Non-pigmented ciliary epithelial cell (primary cell): ENCODE measurements at places on chromosomes 7 and 10.
A peak's percentile ranks its signal among the peaks of the same experiment; 100 is the strongest.

- DNase-seq, result no peak
Observed at GRCh38 chr10:123643315-123643714, 22.8 kb upstream of the GPR26 start.

DNA sequence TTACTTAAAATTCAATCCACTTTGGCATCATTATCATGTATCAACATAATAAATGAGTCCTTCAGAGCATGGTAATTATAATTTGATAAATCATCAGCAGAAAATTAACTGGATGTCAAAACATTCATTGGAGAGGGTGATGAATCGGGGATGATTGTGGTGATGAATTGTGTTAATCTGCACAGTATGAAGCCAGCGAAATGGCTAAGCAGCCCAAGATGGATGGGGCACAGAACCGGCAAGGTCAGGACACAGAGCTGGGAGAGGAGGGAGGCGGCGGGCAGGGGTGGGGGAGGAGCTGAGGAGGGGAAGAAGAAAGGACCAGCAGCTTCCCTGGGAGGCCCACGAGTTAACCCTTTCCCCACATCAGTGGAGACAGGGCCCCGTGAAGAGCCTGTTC lies 536.1 kb downstream of the LRMDA start:
- DNase-seq, result no peak

GRCh38 chr7:157222687-157223086 lies 84.0 kb downstream of the UBE3C start:
- no peak for DNase-seq

GRCh38 chr10:1942478-1942877 lies 205.2 kb upstream of the ADARB2 start:
- no peak for DNase-seq

GRCh38 chr7:152108359-152108758 lies 82.9 kb downstream of the GALNT11 start:
- DNase-seq, result no peak

DNA sequence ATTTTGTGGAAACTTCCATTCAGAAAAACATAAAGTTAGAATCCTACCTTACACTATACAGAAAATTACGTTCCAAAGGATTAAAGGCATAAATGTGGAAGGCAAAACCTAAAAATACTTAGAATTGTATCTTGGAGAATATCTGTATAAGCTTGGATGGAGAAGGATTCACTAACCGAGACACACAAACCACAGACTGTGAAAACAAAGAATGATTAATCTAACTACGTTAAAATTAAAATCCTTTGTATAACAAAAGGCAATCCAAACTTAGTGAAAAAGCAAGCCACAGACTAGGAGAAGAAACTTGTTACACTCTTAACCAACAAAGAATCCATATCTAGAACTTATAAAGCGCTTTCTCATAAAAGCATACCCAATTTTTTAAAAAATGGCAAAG lies 678.8 kb downstream of the INHBA start:
- DNase-seq, result no peak

- DNase-seq, result peak; percentile 97
Observed at GRCh38 chr10:95229724-95230627, 35.9 kb downstream of the ACSM6 start.

DNA sequence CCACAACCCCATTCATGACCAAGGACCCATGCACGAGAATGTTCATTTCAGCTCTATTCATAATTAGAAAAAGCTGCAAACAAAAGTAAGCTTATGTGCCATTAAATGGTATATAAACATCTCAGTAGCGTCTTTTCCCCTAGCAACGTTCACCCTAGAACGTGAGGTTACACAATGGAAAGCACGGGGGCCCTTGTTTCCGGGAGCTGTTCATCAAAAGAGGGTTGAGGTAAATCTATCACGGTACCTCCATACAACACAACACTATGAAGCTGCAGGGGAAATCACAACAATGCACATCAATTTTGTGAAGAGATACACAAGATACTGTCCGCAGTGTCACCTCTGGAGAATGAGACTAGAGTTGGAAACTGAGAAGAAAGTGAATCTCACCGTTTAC lies 80.9 kb upstream of the DDC start:
- no peak for DNase-seq

DNA sequence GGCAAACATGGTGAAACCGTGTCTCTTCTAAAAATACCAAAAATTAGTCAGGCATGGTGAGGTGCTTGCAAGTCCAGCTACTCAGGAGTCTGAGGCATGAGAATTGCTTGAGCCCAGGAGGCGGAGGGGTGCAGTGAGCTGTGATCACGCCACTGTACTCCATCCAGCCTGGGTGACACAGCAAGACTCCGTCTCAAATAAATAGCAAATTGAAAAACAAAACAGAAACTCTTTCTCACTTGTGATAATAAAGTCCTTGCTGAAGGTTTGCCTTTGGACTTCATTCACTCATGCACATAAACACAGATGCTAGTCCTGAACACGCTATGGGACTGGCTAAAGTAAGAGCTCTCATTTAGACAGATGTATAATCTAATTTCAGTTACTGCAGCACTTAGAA lies 37.6 kb downstream of the ANK3 start:
- no peak for DNase-seq

DNA sequence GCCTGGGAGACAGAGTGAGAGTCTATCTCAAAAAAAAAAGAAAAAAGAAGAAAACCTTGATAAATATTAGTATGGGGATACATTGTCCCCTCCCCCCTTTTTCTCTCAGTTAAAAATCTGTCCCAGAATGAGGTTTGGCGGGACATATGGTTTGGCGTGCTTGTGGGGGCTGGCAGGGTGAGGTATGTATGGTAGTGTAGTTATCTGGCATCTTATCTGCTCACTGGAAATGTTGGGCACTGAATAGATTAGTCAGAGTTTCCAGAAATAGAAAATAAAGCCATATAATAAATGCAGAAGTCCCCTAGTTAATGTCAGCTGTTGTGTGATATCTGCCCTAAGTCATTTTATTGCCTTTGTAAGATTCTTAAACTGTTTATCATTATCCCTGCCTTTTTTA lies 397.5 kb upstream of the GALNT17 start:
- no peak for DNase-seq

- no peak for DNase-seq
Observed at GRCh38 chr10:67257018-67257417, 331.2 kb downstream of the LRRTM3 start.

DNA sequence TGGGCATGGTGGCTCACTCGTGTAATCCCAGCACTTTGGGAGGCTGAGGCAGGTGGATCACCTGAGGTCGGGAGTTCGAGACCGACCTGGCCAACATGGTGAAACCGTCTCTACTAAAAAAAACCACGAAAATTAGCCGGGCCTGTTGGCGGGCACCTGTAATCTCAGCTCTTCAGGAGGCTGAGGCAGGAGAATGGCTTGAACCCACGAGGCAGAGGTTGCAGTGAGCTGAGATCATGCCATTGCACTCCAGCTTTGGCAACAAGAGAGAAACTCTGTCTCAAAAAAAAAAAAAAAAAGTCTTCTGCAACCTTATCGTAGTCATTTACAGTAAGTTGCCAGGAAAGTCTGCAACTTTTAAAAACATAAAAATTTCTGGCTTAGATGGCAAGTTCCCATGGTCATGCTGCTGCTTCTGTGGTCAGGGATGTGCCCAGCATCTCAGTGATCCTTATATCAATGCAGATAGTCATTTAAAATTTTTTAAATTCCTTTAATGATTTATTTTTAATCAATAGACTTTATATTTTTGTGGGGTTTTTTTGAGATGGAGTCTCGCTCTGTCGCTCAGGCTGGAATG lies 15.6 kb downstream of the SUFU start:
- no peak for DNase-seq

- DNase-seq, result peak; percentile 75
Observed at GRCh38 chr7:2109936-2110609, 122.7 kb downstream of the MAD1L1 start.

DNA sequence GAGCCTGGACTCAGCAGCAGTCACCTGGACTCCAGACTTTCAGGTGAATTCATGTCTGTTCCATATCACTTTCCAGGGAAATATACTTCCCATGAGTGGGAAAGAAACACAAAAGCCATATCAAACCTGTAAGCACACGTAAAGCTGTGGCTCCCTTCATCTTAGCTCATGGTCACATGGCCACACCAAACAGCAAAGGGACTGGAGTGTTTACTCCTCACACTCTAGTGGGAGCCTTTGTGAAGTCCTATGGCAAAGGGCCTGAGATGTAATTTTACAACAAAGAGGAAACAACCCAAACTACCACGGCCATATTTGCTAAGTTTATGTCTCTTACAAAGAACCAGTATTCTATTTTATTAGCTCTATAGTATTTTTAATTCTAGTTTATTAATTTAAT lies 16.3 kb downstream of the SFTPA1 start:
- no peak for DNase-seq

DNA sequence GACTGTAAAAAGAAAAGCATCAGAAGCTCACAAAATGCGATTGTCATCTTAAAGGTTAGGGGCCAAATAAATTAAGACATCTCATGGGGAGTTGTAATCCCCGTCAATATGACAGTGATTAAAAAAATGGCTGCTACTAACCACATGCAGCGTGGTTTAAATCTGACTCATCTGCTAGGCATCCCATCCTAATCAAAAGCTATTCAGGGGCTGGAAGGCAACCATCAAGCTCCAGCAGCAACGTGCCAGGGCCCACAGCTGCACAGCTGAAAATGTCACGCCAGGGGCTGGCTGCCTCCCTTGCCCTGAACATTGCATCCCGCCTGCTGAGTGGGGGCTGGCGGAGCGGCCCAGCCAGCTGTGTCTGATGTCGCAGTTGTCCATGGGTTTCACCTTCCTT lies 66.3 kb upstream of the FRMD4A start:
- DNase-seq, result peak; percentile 93

DNA sequence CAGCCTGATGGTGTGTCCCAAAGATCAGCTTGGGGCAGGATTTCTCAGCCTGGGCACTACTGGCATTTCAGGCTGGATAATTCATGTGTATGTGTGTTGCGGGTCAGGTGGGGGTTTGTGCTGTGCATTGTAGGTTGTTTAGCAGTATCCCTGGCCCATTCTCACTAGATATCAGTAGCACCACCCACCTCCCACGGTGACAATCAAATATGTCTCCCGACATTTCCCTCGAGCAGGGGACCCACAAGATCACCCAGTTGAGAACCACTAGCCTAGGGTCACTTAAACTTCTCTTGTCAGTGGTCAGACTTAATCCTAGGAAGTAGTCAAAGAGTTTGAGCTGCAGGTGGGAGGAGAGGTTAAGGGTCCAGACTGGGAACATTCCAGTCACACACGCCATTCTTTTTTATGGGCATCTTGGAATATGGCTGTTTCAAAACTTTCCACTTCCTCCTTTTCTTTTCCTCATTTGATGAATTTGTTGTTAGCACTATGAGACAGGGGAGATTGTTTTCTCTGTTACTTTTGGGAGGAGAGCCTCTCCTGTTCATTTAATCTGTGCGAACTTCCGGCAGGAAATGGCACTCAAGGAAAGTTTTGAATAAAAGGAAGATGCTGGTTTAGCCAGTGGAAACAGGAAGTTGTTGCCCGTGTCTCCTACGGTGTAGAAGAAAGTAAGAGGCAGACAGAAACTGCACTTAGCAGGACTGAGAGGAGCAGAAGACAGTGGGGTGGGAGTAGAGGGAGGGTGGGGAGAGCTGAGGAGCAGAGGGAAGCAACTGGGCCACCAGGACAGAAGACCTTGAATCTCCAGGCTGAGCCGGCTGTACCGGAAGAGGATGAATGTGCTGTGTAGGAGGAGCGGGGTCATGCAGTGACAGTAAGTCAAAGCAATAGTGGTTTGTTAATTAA lies 17.6 kb upstream of the EXOC6 start:
- DNase-seq, result no peak

DNA sequence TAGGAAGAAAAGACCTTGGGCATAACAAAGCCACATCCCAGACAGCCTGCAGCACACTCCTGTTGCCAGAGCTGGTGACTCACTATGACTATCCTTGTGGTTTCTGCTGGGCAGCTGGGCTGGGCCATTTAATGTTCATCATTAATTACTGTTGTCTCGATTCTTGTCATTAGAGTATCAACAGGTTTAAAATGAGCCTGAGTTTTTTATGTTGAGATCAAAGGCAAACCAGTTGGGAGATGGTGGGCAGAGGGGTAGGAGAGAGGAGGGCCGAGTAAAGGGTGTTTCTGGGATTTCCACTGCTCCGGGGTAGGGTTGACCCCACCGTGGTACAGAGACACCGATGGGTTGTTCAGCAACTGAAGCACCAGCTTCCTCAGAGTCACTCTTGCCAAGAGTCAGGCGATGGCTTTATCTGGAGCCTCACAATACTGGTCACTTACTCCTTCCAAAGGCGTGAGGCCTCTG lies 128.7 kb upstream of the LYZL1 start:
- peak; percentile 60 for DNase-seq

DNA sequence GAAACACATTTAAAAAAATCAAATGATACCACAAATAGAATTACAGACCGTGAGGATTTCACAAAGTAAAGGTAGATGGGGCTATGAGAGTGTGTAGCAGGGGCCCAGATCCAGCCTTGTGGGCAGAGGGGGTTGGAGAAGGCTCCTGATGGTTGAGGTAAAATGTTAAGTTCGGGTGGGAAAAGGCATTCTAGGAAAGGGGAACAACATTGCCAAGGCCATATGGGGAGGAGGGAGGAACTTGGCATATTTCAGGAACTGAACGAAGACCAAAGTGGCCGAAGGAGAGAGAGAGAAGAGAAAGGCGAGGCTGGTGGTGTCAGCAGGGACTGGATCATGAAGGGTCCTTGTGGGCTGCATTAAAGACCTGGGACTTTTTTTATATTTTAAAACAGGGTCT lies 98.9 kb downstream of the CARD11 start:
- no peak for DNase-seq

DNA sequence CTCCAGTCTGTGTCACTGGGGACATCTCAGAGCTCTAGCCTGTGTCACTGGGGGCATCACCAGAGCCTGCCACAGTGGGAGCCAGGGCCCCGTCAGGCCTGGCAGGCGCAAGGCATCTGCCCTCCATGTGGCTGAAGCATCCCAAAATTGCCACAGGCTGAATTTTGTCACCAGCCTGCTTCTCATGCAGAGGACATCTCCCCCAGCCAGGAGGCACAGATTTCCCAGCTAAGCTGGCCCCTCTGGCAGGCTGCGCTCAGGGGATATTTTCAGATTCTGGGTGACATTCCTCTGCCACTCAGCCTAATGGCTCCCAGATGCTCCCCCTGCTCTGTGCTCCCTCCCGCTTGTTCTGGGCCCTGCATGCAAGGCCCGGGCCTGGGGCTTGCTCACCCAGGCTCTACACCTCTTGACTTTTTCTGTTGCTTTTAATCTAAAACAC lies 64.6 kb downstream of the COL13A1 start:
- no peak for DNase-seq

DNA sequence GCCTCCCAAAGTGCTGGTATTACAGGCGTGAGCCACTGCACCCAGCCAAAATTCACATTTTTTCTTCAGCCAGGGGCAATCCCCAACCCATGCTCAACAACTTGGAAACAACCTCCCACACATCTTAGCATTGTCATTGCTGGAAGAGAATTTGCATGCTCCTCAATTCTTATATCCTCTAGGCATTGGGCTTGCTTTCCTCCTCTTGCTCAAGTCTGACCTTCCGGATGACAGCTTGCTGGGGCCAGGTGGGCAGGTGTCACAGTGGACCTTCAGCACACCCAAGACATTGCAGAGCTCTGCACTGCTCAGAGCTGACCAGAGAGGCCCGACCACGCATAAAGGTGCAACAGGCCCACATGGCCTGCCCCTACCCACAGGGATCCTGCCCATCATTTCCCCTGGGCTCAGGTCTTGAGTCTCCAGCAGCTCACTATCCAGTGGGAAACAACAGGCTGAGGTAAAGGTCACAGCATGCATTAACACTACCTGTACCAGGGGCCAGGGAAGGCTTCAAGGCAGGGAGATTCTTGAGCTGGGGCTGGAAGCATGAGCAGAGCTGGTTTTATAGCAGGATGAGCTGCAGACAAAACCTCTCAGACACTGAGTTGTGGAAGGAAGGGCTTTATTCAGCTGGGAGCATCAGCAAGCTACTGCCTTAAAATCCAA lies 6.8 kb upstream of the GPR15LG start:
- no peak for DNase-seq

GRCh38 chr7:10120936-10121335 lies 852.7 kb upstream of the PHF14 start:
- no peak for DNase-seq
